ENCODE measurements at places on chromosomes 11 and 22.

GRCh38 chr22:39556970-39557841, 13.3 kb upstream of the CACNA1I start:
- DNase-seq = no peak

DNA sequence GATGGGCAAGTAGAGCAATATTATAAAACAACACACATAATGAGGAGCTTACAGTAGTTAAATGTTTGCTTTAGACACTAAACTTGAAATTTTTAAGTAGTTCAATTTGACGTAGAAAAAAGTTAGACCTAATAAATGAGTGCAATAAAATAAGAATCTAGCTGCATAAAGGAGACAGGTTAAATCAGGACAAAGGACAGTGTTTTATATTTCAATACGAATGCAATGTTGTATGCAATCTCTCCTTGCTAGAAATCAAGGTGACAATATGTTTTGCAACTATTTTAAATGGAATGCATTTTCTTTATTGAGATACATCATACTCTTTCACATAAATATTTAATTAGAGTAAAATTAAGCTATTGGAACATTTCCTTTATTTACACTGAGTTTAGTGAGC, 267.9 kb downstream of the CASP12 start:
- DNase-seq = no peak

GRCh38 chr22:50298937-50299784, 8.3 kb downstream of the PLXNB2 start:
- DNase-seq = no peak

- DNase-seq = no peak
Observed at GRCh38 chr11:128603752-128604414, 16.5 kb upstream of the ETS1 start.

DNA sequence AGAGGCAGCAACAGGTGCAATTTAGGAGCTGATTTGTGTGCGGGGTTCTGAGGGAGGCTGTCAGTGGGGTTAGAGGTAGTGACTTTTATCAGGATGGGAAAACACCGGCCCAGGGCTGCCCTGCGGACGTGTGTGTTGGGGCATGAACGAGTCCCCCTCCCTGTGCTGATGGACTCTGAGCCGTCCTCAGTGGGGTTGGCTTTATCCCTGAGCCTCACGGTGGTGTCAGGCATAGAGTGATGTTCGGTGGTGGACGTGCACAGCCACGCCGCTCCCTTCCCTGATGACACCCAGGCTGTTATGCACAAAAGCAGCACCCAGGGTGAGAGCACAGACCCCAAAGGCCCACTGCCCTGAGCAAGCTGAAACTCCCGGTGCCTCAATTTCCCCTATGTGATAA, 809.1 kb downstream of the BRD1 start:
- no peak for DNase-seq

DNA sequence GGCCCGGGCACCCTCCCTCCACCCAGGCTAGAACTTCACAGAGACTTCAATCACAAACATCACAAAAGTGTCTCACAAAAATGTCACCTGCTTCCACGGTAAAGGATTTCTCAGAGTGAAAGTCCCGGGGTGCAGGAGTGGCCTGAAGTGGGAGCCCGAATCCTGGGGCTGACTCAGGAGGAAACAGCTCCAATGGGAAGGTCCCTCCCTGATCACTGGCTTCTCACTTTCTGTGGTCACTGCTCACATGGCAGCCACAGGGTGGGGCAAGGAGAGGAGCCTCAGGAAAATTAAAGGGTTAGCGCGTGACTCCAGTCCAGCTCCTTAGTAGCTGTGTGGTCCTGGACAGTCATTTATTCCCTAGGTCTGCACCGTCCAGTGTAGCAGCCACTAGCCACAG, 564.5 kb upstream of the B3GAT1 start:
- DNase-seq = no peak

DNA sequence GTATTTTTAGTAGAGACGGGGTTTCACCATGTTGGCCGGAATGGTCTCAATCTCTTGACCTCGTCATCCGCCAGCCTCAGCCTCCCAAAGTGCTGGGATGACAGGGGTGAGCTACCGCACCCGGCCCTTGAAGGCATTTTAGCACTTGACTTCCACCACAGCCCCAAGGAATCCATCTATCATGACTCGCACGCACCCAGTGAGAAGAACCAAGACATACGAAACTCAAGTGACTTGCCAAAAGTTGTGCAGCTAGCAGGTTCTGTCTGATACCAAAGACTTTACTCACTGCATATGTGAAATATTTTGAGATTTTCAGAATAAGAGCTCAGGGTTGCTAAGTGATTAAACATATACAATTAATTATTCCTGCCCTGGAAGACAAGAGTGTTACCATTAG, 21.0 kb downstream of the FLI1 start:
- peak; percentile 45 for DNase-seq

GRCh38 chr11:88175569-88176075, 379 bp upstream of the RAB38 start:
- DNase-seq = no peak

DNA sequence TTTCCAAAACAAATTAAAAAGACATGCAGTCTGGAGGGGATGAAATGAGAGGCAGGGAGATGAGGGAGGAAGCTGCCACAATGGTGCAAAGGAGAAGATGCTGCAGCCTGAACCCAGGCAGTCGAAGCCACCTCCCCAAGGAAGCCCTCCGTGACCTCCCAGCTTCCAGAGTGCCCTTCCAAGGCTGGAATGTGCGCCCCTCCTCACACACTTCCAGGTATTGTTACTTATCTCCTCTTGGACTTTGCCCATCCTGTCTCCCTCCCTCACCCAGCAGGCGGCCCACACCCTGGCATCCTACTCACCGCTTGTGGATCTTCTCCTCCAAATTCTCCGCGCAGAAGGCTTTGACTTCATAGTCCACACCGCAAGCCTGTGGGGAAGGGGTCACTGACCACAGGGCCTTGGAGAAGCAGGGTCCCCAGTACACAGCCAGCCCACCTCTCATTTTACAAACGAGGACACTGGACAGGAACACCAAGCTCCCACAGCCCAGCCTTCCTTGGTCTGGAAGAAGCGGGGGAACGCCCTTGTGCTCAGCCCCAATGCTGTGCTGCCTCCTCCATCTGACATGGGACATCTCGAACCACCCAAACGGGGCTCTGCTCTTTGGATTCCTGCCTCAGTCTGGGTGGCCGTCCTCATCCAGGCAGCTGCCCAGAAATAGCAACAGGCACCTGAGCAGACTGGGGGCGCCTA, 40.3 kb downstream of the TPBGL start:
- DNase-seq = no peak
